ENCODE measurements at places on chromosomes 3 and 15.

GRCh38 chr3:158683230-158683962 lies 10.9 kb upstream of the LXN start:
- DNase-seq: no peak

GRCh38 chr3:131796558-131797198 lies 238.1 kb downstream of the CPNE4 start:
- DNase-seq: no peak

DNA sequence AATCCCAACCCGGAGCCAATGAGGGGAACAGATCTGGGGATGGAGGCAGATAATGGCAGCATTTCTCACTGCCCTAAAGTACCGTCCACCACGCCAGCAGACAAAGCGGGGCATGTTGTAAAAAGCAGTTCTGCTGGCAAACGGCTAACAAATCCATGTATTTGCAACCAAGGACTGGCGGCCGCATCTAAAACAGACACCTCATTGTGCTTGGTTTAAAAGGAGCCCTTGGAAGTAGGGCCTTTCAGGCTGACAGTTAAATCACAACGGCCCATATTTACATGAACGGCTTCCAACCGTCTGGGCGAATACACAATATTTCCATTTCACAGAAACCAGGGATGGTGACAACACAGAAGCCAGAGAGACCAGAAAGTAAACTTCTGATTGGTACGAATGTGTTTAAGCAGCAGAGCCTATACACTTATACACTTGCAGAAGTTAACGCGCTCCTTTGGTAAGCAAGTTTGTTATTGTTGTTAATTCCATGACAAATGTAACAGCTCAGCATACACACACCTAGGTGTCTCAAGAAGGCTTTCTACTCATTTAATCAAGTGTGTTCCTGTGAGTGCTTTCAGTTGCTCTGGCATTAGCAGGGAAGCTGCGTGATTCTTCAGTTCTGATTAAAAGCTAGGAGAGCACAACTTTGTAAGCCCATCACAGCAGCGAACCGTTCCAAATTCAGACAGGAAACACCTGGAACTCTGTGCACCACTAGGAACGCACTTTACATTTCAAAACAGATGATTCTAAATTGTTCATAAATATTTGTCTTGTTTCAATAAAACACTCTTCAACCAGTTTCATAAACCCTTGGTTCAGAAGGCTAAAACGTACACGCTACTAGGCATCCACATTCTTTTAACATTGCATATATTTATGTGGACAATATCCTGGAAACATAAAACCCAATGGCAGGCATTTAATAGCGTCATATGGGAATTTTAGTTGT lies 112.9 kb downstream of the PDZRN3 start:
- DNase-seq: no peak

DNA sequence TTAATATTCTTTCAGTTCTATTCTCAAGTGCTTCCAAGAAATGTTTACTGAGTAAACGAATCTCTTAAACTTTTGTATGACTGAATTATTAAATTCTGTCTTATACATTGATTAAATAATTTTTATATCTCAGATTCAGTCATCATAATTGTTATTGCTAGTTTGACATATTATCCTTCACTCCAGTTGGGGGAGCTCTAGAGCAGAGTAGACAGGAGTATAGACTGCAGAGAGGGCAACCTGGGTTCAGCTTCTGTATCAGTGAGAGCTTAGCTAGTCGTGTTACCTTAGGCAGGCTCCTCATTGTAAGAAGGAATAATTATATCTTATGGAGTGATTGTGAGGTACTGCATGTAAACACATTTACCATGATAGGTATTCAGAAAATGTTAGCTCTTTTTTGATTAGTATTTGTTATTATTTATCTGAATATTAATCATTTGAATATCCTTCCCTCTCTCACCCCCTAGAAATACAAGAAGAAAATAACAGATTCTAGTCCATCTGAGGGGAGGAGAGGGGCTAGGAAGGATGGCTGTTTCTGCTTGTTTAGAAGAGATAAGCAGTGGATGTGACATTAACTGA lies 31.0 kb upstream of the ZCWPW2 start:
- no peak for DNase-seq

DNA sequence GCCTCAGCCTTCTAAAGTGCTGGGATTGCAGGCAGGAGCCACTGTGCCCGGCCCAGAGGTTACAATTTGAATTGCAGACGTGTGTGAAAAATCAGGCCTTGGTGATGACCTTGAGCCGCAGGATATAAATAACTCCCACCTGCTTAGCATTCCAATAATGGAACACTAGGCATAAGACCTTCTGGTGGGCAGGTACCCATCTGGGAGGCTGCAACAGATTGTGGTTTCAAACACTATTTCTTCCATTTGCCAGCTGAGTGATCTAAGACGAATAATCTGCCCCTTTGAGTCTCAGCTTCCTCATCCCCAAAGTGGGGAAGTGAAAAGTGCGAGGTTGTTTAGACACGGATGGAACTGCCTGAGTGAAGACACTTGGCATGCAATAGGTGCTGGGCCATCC lies 47.7 kb upstream of the HERC1 start:
- DNase-seq: no peak

- DNase-seq: no peak
Measured at GRCh38 chr15:39907216-39907615, 12.8 kb downstream of the GPR176 start.

- peak; percentile 27 for DNase-seq
Measured at GRCh38 chr3:47989981-47990440, 26.2 kb downstream of the MAP4 start.

DNA sequence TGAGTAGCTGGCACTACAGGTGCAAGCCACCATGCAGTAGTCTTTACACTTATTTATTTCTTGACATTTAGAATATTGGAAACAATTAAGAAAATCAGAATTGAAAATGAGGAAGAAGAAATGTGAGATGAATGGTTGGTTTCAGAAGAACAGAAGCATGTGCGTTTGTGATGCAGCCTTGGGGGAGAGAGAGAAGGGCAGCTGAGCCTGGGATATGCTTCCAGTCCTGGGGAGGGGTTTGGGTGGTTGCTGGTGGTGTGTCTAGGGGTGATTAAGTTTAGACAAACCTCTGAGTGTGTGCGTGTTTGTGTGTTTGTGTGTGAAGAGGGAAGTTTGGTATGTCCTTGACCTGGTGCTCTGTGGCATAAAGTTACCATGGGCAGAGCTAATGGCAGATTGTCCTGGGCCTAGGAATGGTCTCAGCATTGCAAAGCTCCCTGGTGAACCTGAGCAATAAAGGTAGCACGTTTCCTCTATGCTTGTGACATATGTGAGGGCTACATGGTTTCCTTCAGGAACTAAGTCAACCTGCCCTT lies 35.6 kb downstream of the CTSH start:
- no peak for DNase-seq

DNA sequence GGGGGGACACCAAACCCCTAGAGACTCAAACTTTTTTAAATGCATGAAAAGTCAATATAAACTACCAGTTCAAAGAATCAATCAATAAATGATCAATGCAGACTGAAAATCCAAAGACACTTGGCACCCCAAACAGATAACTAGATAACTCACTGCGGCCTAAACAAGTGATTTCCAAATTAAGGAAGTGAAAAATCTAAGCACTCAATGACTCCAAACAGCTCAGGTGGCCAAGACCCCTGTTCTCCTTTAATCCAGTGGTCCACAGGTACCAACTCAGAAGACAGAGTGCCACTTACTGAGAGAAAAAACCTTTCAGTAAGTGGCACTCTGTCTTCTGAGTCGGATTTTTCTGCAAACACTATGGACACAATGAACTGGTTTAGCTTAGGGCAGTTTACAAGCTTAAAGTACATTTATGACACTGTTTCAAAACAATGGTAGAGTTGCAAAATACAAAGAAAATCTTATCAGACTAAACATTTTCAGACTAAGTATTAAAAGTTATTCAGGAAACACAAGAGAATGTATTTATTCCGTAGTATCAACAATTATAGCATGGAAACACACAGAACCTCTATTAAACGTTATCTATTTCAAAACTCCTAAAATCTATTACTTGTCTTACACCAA lies 4.7 kb downstream of the DLG1 start:
- DNase-seq: no peak

- DNase-seq: no peak
Measured at GRCh38 chr3:69368129-69368741, 17.7 kb downstream of the FRMD4B start.

DNA sequence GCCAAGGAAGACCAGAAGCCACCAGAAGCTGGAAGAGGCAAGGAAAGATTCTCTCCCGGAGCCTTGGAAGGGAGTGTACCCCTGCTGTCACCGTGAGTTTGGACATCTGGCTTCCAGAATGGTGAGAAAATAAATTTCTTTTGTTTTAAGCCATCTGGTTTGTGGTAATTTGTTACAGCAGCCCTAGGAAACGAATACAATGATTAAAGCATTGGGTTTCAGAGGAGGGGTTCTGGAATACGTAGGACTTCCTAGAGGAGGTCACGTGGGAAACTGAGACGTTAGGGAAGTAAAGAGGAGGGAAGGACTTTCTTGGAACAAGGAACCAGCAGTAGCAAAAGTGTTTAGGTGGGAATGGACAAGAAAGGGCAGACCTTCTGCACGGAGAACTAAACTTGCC lies 377.7 kb downstream of the IL20RB start:
- DNase-seq: no peak

DNA sequence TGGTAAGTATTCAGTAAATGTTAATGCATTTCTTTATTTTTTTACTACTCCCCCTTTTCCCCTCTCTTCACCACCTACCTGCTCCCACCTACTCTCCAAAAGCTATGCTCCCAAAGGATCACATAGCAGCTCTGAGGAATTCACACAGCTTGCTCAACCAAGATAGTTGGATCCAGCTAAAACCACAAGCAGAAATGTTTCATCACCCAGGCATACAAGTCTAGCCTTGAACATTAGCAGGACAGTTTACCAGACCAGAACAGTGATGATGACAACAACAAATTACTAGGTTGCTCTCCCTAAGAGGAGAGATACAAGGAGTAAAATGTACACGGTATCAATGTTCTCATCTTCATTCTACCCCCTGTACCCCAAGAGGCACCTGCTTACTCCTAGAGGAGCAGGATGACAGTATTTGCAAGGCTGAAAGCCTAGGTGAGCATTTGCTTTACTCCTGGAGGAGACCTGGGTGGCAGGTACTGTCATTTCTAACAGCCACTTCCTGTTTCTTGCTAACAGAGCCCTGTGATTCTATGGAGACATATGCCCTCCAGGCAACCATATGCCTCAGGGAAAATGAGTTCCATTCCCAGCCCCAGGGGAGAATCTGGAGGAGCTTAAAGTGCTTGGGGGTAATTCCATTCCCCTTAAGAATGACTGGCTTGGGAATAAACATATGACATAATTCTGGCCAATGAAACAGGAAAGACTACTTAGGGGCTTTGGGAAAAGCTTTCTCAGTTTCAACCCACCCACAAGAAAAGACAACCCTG lies 237.5 kb downstream of the NTRK3 start:
- DNase-seq: no peak

DNA sequence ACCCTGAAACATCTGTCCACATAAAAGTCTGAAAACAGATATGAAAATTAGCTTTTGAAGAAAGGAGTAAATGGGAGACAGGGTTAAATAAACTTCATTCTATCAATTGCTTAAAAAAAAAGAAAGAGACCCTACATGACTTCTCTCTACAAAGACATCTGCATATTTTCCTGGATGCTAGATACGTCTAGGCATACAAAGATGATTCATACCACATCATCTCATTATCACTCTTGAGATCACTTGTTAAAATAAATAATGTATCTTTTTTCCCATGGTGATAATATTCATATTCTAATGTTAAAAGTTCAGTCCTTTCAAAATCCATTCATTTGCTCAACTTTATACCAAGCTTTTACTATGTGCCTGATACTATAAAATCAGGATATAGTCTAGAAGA lies 295.8 kb downstream of the MAGI1 start:
- DNase-seq: no peak

DNA sequence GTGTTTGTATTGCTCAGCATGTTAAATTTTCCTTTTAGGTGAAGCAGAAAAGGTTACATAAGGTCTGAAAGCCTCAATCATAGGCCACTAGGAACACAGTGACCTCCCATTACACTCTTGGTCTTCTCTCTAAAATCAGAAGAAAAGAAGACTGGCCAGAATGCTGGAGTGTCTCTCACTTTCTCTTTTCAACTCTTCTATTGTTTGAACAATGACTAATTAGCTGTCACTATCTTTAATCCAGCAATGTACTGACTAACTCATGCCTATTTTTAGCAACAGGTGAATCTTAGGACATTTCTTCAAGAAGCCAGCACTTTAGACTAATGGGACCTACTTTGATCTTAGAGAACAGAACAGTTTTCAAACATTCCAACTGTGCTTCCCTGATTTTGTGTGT lies 142.8 kb downstream of the TGFBR2 start:
- DNase-seq: no peak

DNA sequence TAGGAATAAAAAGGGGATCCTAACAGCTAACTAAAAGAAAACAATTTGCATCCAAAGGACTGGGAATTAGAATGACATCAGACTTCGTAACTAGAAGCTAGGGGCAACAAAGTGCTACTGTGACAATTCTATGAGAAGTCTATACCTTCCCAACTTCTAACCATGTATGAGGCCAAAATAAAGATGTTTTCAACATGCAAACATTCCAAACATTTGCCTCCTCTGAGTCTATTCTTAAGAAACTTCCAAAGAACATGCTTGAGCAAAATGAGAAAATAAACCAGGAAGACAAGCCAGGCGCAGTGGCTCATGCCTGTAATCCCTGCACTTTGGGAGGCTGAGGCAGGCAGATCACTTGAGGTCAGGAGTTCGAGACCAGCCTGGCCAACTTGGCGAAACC lies 13.1 kb upstream of the RNF7 start:
- DNase-seq: no peak

GRCh38 chr3:15102836-15103235 lies 3.9 kb upstream of the RBSN start:
- no peak for DNase-seq

DNA sequence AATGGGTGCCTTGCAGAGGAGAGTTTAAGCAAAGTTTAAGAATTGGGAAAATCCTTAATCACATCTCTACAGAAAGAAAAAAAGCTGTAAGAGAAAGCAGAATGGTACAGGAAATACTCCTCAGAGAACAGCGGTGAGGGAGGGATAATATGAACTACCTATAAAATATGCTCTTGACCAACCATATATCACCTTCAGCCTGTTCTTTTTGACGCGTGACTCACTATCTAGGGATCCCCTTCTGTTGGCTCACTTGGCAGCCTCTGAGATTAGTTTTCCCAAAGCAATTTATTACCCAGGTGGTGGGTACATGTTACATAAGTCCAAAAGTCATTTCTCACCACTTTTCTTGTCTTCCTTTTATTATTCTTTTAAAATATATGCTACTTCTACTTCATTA lies 97.7 kb downstream of the CNTN6 start:
- no peak for DNase-seq

DNA sequence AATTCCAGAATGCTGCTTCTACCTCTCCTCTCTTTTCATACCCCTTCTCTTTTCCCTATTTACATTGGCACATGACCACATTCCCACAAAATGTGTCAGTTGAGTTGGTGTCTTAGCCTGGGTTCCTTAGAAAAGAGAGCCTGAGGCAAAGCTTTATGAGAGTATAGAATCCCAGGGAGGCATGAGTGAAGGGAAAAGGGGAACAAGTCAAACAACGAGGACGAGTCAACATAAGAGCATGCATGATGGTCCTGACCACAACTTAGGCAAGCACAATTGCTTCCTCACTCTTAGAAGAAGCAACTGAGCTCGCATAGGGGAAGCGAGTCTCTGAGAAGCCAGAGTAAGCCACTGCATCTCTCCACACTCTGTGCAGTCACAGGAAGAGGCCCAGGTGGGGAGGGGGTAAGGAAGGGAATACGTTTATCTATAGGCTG lies 15.4 kb upstream of the ZNF774 start:
- DNase-seq: no peak

GRCh38 chr3:134348524-134348923 lies 25.7 kb downstream of the AMOTL2 start:
- no peak for DNase-seq

- no peak for DNase-seq
Measured at GRCh38 chr3:52458031-52458760, 2.8 kb downstream of the NISCH start.

All from stimulated activated CD8-positive, alpha-beta memory T cell treated with anti-CD3 and anti-CD28 coated beads, Interleukin-12 subunit alpha, Interleukin-12 subunit beta, amount 100 ng/mL, for 4 hours (primary cell).